SK-N-SH (cell line): ENCODE measurements at places on chromosomes 4 and X.

DNA sequence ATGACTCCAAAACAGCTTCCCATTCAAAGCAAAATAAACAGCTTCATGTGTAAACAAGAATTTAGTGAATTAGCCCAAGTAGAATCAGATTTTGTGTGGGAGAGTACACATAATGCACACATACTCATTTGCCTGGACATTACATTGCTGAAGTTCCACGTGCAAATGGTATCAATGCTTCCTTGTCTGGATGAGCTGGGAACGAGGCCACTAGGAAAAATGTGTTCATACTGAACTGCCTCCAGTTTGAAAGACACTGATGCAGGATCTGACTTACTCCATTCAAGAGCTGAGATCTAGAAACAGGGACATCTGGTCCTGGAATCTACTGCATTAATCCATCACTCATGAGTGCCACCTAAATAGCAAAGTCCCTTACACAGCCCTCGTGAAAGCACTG, 228.0 kb downstream of the APBB2 start:
- no peaks in the 10 kb centered on the region; the same call in 1 of the 2 replicates for H3K36me3 ChIP-seq
- H3K4me3 ChIP-seq = no peak overlapping the region
- peaks cover 6% of the 10 kb centered on the region for H3K4me1 ChIP-seq

DNA sequence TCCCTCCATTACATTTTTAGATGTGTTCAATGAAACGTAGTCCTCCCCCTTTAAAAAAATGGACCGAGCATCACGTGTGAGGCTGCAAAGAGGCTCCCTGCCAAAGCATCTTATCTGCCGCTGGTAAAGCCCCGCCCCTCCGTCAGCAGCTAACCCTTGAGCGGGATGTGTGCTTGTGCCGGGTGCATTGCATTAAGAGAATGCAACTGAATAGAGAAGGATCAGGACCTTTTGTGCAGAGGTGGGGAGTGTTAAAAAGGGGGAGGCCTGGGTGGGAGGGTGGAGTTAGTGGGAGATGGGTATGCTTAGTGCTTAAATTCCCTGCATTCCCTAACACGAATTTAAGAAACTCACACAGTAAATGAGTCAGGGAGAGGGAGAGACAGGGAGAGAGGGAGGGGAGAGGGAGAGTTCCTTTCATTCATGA, 66.0 kb downstream of the TBL1X start:
- DNase-seq = peak; percentile 81
- H3K4me3 ChIP-seq = no peak overlapping the region; the same call in 1 of the 2 replicates

DNA sequence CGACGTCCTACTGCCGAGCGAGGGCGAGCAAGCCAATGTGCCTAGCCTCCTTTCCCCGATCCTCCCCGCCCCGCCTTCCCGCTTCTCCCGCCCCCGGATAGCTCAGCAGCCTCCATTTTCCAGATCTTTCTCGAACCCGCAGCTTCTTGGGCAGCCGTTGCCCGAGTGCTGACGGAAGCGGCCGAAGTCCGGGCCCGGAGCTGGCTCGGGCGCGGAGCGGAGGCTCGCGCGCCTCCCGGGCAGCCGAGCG, 172 bp upstream of the HSPA4L start:
- no peaks in the 10 kb centered on the region for H3K27me3 ChIP-seq
- peaks cover 12% of the 10 kb centered on the region for H3K4me1 ChIP-seq
- H3K4me3 ChIP-seq = peak overlapping the region; percentile 83

DNA sequence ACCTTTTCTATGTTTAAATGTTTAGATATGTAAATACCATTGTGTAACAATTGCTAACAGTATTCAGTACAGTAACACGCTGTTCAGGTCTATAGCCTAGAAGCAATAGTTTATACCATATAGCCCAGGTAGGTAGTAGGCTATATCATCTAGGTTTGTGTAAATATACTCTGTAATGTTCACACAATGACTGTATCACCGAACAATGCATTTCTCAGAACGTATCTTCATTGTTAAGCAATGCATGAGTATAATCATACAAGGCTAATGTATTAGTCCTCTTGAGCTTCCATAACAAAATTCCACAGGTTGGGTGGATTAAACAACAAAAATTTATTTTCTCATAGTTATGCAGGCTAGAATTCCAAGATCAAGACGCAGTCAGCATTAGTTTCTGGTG, 22.7 kb downstream of the ARMCX4 start:
- no peaks in the 10 kb centered on the region for H3K27me3 ChIP-seq
- H3K27ac ChIP-seq = no peak overlapping the region
- no peak for DNase-seq
- no peaks in the 10 kb centered on the region for H3K4me1 ChIP-seq
- no peaks in the 10 kb centered on the region for H3K36me3 ChIP-seq
- H3K4me3 ChIP-seq = no peak overlapping the region

DNA sequence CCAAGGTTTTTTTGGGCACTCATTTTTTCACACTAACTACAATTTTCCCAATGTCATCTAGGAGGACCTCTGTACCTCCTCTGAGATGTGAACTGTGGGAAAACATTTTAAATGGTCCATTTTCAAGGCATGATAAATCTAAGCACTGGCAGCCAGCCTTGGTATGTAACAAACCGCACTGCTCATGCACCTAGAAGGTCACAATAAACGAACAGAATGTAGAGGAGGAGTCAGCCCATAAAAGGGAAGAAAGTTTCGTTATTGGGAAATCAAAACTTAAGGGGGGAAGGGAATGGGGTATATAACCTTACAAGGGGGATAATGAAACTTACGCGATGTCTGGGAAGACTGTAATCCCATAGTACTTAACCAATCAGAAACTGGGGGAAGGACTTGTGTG, 16.4 kb downstream of the COX18 start:
- H3K27ac ChIP-seq = no peak overlapping the region
- no peak overlapping the region for H3K4me3 ChIP-seq
- DNase-seq = no peak
- H3K27me3 ChIP-seq = no peaks in the 10 kb centered on the region
- peaks cover 25% of the 10 kb centered on the region for H3K36me3 ChIP-seq

GRCh38 chr4:168585168-168586091, 88.6 kb downstream of the PALLD start:
- no peaks in the 10 kb centered on the region for H3K36me3 ChIP-seq
- peaks cover 5% of the 10 kb centered on the region for H3K4me1 ChIP-seq
- no peak overlapping the region for H3K4me3 ChIP-seq
- H3K27me3 ChIP-seq = no peaks in the 10 kb centered on the region
- peak; percentile 60 for DNase-seq
